Neural progenitor cell (in vitro differentiated cells): ENCODE measurements at places on chromosomes 6 and 20.

GRCh38 chr6:52360601-52361413, 1.1 kb upstream of the PAQR8 start:
- peak overlapping the region; percentile 89 for H3K4me3 ChIP-seq
- H3K27ac ChIP-seq, result no peak overlapping the region
- no peaks in the 10 kb centered on the region for H3K36me3 ChIP-seq
- peaks cover 20% of the 10 kb centered on the region for H3K4me1 ChIP-seq

DNA sequence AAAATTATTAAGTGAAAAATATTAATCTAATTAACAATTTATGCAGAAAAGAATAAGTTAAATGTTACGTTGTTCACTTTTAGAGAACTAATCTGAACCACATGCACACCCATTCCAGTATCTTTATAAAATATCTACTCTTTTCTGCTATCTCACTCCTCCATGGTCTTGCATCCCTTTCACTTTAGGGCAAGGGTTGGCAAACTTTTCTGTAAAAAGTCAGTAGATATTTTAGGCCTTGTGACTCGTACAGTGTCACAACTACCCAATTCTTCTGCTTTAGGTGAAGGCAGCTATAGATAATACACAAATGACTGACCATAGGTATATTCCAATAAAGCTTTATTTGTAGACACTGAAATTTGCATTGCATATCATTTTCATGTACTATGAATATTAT, 39.7 kb upstream of the SUPT3H start:
- H3K4me3 ChIP-seq, result no peak overlapping the region
- no peaks in the 10 kb centered on the region for H3K36me3 ChIP-seq
- H3K27me3 ChIP-seq, result peaks cover 77% of the 10 kb centered on the region

DNA sequence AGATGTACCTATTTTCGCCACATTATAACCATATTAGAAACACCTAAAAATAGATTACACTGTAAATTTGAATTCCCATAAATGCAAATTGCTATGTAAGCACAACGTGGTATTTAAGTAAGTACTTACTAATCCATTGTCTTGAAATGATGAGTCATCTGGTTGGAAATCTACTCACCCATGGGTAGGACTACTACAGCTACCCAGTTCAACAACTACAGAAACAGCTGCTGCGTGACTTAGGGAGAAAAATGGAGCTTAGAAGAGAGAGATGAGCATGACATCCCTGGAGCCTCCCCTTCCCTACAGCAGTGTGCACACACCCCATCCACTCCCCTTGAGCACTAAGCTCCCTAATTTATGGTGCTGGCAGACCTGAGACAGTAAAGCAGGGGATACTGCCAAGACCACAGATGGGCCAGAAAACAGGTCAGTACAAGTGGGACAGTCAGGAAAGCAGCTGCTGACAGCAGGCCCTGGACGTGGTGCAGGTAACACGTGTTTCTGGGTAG, 26.9 kb downstream of the RRAGD start:
- no peak overlapping the region for H3K4me3 ChIP-seq
- no peaks in the 10 kb centered on the region for H3K27me3 ChIP-seq
- H3K36me3 ChIP-seq, result no peaks in the 10 kb centered on the region
- H3K4me1 ChIP-seq, result peaks cover 4% of the 10 kb centered on the region
- H3K27ac ChIP-seq, result no peak overlapping the region

GRCh38 chr20:3757268-3757667, 10.3 kb downstream of the ADISSP start:
- H3K36me3 ChIP-seq, result no peaks in the 10 kb centered on the region
- peaks cover 28% of the 10 kb centered on the region for H3K4me1 ChIP-seq
- H3K27me3 ChIP-seq, result peaks cover 8% of the 10 kb centered on the region

- H3K4me3 ChIP-seq, result no peak overlapping the region
- no peaks in the 10 kb centered on the region for H3K36me3 ChIP-seq
- H3K27ac ChIP-seq, result no peak overlapping the region
- no peak for DNase-seq
- peaks cover 22% of the 10 kb centered on the region for H3K27me3 ChIP-seq
- no peaks in the 10 kb centered on the region for H3K4me1 ChIP-seq
Observed at GRCh38 chr20:56453352-56453751, 15.1 kb upstream of the RTF2 start.

- H3K4me1 ChIP-seq, result peaks cover 8% of the 10 kb centered on the region
- no peak for DNase-seq
- H3K27me3 ChIP-seq, result no peaks in the 10 kb centered on the region
- no peak overlapping the region for H3K4me3 ChIP-seq
- H3K27ac ChIP-seq, result no peak overlapping the region
Observed at GRCh38 chr6:129621252-129621651, 88.7 kb downstream of the ARHGAP18 start.

DNA sequence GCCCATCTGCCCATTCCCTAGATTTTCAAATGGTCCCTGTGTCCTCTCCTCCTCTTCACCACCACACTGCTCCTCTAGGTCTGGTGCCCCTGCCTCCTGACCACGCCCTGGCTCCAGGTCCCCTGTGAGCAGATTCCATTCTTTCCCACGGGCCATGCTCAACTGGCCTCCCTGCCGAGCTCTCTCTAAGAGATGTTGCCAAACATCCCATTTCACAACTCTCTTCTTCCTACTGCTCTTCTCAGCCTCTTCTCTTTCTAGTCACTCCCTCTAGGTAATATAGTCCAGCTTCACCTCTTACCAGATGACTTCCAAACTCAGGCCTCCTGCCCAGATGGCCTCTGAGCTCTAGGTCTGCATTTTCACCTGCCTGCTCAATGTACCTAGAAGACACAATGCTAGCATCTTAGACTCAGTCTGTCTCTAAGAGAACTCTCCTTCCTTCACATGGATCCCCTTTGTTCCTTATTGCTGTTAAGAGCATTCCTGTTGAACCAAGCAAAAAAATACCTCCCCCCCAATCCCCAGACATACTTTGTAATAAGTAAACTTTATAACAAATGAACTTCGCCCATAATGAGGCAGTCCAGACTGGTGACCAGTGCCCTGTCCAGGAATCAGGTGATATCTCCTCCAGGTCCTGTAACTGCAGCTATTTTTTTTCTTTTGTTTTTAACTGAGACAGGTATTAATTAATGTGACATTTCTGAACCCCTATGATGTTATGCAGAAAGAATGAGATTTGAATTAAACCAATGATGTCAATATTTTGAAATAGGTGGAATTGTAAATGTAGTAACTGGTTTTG, 79.0 kb downstream of the LYRM4 start:
- H3K27ac ChIP-seq, result no peak overlapping the region
- H3K27me3 ChIP-seq, result no peaks in the 10 kb centered on the region
- H3K4me3 ChIP-seq, result no peak overlapping the region

DNA sequence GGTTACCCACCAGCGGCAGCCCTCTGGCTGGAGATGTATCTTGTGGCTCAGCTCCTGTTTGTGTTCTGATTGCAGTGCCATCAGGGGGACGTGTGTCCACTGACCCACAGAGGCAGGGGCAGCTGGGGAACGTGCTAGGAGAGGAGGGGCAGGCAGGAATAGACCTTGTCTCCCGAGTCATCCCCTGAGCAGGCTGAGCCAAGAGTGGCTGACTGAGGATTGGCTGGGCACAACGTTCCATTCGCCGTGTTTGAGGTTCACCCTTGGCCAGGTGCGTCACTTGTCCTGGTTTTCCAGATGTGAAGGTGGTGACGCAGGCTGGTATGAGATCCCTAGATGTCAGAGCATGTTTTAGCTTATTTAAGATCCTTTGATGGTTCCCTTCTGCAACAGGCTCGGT, 57.7 kb downstream of the ADNP start:
- no peaks in the 10 kb centered on the region for H3K36me3 ChIP-seq
- no peaks in the 10 kb centered on the region for H3K27me3 ChIP-seq
- no peak overlapping the region for H3K4me3 ChIP-seq

DNA sequence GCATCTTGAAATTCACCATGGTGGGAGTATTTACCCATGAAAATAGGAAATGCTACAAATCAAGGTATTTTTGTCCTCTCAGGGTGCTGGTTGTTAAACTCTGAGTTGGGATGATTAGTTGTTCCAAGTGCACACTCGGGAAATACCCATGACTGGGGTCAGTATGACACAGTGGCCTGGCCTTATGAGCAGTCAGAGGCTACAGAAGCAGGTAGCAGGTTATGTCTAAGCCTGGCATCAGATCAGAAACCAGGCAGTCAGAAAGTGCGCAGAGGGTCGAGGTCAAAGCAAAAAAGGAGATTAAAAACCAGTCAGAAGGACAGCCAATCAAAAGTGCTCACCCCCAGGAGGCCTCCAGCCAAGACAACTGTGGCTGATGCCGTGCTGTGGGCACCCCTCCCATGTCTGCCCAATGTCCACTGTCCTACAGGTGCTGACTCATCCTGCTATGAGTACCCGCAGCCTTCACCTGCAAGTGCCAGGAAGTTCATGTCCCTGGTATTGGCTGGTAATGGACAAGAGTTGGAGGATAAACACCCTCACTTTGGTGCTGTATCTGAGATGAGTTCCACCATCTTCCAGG, 117.4 kb upstream of the SLC24A3 start:
- H3K36me3 ChIP-seq, result no peaks in the 10 kb centered on the region
- no peaks in the 10 kb centered on the region for H3K27me3 ChIP-seq
- no peak overlapping the region for H3K27ac ChIP-seq
- DNase-seq, result no peak
- no peak overlapping the region for H3K4me3 ChIP-seq

GRCh38 chr20:10551732-10552724, 116.9 kb downstream of the SLX4IP start:
- H3K27me3 ChIP-seq, result no peaks in the 10 kb centered on the region
- H3K4me1 ChIP-seq, result peaks cover 60% of the 10 kb centered on the region
- H3K4me3 ChIP-seq, result no peak overlapping the region
- H3K27ac ChIP-seq, result peak overlapping the region; percentile 64
- peak; percentile 65 for DNase-seq
